Stimulated activated CD8-positive, alpha-beta memory T cell treated with anti-CD3 and anti-CD28 coated beads, Interleukin-7, amount 100 ng/mL, for 1 hour (primary cell): ENCODE measurements at places on chromosomes 3 and 15.

- no peak for DNase-seq
These were observed 3.3 kb upstream of the HES1 start for GRCh38 chr3:194132465-194133286.

DNA sequence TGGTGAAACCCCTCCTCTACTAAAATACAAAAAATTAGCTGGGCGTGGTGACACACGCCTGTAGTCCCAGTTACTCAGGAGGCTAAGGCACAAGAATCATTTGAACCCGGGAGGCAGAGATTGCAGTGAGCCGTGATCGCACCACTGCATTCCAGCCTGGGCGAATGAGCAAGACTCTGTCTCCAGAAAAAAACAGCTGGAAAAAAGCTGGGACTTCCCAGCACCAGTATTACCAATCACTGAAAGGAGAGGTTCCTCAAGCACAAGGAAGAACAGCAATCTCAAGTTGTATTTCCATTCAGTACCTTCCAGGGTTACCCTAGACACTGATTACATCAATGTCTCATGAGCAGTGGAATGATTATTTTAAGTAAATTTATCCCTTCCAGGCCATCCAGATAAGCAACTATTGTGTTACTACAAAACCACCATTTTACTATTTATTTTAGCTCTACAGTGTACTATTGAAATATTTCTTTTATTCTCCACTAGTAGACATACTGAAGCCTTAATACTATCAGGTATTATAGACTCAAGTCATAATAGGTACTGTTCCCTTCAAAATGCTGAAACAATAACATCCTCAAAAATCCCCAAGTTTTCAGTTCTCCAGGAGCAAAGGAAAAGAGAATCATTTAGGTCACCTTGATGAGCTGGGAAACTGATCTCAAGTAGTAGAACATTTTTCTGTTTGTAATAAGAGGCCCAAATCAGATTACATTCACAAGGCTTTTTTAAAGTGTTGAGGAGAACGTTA lies 54.8 kb upstream of the VGLL4 start:
- DNase-seq = no peak

- no peak for DNase-seq
These were observed 176.3 kb downstream of the ERC2 start for GRCh38 chr3:56291953-56292352.

DNA sequence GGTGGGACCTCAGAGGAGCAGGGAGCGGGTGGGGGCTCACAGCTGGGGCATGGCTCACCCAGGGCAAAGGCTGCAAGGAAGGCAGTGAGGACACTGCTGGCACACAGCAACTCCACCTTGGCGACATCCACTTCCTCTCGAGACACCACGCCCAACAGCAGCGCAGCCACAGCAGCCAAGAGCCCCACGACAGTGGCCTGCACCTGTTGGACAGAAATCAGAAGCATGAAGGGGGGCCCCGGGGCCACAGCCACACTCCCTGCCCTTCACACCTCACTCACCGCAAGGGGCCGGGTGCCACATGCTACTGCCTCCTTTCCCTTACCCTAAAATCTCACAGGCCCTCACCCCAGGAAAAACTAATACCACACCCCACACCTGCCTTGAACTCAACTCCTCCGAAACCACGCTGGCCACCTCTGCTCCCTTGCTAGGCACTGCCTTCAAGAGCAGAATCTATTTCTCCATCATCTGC lies 57.3 kb downstream of the ROPN1B start:
- DNase-seq = no peak

GRCh38 chr3:31345581-31345980 lies 187.1 kb upstream of the STT3B start:
- DNase-seq = no peak

DNA sequence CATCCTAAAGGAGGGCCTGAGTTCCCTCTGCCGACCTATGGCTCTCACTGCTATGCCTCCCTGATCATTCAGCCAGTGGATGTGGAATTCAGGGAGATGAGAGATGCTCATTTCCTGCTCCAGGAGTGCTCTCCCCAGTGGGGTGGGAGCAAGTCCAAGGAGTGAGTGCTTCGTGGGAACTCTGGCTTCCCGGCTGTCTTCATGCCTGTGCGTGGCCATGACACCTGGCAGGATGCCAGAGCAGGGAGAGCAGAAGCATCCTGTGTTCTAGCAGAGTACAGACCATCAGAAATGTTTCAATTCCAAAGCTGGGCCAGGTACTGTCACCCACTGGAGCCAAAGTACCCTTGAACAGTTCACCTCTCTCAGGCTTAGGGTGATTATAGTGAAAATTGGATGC lies 45.1 kb downstream of the APH1B start:
- DNase-seq = no peak

DNA sequence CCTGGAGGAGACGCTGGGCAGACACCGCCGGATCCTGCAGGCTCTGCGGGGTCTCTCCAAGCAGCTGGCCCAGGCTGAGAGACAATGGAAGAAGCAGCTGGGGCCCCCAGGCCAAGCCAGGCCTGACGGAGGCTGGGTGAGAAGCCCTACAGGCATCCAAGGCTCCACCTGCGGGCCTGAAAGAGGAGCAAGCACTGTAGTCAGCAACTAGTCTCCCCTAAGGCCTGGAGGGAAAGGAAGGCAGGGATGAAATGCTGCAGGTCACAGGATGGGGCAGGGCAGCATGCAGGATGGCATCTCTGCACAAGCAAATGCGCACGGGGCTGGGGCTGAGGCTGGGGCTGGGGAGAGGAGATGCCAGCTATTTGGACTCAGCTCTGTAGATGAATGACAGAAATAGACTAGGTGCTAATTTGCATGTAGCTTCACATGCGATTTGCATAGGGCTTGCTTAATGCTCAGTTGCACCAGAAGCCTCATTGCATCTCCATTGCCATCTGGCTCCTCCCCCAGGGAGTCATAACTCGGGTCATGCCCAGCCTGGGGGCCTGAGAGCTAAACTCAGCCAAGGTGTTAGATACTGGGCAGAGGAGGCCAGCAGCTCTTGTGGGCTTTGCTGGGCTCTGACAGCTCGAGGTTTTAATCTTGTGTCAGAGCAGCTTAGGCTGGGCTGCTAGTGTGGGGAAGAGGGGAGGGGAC lies 5.2 kb upstream of the CPLX3 start:
- no peak for DNase-seq

- DNase-seq = no peak
These were observed 105.1 kb upstream of the IGF1R start for GRCh38 chr15:98543237-98543636.

- no peak for DNase-seq
These were observed 90.5 kb upstream of the PLCL2 start for GRCh38 chr3:16794257-16794656.

DNA sequence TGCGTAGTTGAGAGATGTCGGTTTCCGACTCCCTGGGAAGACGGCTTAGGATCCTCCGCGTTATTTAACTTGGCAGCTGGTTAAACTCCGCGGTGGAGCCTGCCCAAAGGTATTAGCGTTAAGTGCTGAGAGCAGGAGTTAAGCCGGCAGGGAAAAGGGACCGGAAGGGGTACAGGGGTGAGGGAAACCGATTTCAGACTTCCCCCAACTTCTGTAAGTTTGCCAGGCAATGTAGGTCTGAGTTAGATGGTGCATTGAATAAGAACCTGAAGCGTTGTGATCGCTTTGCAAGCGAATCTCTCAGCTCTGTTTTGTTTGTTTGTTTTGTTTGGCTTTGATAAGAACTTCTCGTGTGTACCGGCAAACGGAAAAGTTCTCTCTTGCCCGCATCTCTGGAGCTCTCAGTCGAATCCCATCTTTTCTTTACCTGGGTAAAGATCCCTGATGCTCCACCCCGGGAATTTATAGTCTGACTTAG lies 6.0 kb upstream of the FEZF2 start:
- DNase-seq = no peak

GRCh38 chr3:99799422-99799821 lies 18.2 kb upstream of the CMSS1 start:
- no peak for DNase-seq
